D341Med (cell line): ENCODE measurements at places on chromosomes 2 and 18.

DNA sequence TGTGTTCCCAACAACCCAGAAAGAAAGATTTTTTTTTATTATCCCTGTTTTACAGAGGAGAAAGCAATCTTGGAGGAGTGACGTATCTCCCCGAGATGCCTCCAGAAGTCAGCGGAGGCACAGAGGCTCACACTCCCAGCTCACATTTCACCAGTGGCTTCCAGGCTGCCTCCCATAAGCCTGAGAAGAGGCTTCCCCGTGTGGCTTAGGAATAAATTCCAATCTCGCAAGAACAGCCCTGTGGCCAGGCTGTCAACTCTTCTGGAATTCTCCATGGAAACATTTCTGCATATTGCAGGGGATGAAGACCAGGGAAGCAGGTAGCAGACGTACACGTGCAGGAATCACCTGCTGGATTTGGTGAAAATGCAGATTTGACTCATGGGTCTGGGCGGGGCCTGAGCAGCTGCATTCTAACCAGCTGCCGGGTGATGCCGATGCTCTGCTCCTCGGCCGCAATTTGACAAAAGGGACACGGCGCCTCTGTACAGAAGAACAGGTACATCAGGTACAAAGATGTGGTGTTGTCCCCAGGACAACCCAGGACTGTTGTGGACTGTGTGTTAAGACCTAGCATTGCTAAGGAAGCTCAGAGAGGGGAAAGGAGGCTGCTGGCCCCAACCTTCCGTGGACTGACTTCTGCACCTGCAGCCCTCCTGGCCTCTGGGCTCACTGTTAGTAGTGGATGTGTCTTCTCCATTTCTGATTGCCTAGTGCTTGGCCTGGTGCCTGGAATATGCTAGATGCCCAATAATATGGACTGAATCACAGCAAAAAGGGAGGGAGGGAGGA lies 114.2 kb upstream of the ID2 start:
- DNase-seq = no peak

- no peak for DNase-seq
These were observed 1.6 kb upstream of the CFLAR start for GRCh38 chr2:201114350-201114749.

DNA sequence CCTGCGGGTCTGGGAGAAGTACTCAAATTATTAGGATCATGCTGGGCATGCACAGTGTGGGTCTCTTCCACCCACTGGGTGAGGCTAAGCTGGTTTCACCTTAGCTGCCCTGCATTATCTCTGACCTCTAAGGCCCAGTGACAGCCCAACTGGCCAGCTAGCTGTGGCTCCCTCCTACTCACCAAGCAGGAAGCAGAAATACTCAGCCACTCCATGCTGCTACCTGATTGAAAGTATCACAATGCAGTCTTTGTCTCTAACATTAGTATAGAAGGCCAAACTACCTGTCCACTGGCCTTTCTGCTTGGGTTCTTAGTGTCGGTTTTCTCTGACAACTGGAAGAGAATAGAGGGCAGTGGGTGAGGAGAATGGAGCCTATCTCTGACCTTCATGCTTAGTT lies 47.3 kb upstream of the RAB27B start:
- DNase-seq = no peak

GRCh38 chr2:149037851-149038250 lies 648 bp upstream of the LYPD6B start:
- no peak for DNase-seq

DNA sequence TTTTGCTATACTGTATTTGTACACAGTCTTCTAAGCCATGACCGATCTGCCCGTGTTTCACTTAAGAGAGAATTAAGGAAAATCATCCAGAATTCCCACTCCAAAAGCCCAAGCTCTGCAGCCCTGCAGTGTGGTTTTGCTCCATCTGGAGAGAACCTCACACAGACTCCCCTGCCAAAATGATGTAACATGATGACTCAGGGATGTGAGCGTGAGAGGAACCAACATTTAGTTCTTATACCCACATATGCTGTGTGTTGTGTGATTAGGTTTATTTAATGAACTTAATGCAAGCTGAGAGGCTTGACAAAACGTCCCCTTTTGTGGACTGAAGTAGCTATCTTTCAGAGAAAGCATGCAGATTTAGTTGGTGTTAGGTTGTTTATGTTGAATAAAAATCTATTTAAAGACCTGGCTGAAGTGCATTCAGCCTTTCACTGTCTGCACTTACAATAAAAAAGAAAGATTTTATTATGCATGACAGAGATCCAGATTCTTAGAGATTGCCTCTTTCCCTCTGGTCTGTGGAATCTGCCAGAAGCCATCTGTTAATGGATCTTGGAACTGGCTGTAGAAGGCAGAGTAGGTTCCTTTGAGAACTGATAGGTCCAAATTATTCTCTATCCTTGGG lies 6.3 kb downstream of the RAB12 start:
- peak; percentile 58 for DNase-seq

- peak; percentile 87 for DNase-seq
These were observed at the start of gene DSG2 for GRCh38 chr18:31497836-31498573. Gene DSG2 (plus strand): TSS chr18:31498177. CDS start chr18:31498252, 75 bp downstream.

- no peak for DNase-seq
These were observed 21.3 kb downstream of the CDK15 start for GRCh38 chr2:201827621-201828020.

DNA sequence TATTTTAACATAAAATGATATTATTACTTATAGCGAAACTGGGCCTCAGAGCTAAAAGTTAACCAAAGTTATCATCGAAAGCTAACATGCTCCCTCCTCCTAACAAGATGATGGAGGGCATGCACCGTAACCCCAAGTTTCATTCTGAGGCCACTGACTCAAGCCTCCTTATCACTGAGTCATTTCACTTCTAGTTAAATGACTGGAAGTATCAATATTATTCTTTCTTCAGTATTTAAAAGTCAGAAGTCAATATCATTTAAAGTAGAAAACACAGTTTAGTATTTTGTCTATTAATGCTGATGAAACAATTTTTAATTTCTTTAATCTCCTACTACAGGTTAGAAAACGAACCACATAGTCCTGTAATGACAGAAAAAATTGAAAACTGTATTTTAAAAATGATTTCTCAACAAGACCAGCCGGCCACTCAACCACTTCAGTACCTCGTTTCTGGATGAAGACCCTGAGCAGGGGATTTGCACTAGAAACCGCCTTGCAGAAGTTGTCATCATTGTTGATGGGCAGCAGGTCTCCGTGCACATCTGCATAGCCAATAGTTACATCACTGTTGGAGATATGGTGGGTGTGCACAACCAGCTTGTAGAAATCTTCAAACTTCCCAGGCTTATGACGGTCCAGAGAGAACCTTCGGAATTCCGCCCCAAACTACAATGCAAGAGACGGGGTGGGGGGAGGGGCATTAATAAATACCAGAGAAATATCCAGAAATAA lies 44.9 kb downstream of the PARD6G start:
- DNase-seq = no peak

- DNase-seq = no peak
These were observed 442 bp upstream of the OTOF start for GRCh38 chr2:26478366-26478765.

GRCh38 chr2:172213116-172213860 lies 110.6 kb upstream of the DLX2 start:
- no peak for DNase-seq

DNA sequence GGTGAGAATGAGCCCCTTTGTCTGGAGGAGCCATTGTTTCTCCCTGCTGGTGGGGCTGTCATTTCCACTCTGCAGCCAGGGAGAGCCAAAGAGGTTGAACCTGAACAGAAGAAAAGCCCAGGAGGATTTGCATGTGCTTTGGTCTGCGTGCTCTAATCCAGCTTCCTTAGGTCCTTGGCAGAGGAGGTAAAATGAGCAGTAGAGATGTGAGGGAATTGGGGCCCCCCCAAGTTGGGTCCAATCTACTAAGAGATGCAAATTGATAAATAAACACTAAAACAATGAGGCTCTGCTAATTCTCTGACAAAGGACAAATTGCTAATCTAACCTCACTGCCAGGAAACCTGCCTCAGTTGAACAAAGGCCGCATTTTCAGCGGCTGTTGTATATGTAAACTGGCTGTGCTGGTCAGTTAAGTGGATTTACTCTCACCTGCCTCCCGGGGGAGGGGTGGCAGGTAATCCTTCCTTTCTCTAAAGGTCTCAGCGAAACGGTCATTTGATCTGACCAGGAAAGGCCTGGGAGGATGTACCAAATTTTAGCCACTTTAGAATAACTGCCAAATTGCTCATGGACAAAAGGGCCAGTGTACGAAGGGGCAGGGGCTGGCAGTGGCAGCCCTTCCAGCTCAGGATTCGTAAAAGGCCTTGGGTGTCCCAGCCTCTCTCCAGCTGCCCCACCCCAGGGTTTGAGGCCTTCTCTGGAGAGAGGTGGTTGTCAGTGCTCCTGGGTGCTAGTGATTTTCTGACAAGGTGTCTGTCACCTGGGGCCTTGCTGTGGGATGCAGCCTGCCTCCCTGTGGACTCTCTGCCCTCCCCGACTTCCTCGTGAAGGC lies 193.6 kb downstream of the MIB1 start:
- DNase-seq = no peak

DNA sequence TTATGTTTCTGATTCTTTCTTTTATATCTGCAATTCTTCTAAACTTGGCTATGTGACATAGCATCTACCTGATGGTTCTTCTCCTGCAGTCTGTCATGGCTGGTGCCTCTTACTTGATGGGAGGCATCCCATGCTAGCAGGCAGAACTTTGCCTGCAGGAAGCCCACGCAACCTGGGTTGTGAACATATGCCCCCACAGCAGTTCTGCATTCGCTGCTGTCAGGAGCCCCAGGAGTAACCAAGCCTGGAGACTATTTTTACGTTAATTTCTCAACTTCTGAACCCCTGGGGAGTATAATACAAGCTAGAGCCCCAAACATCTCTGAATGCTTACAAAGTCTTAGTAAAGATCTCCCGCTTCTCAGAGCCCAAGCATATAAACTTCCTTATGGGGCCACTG lies 12.1 kb downstream of the FAM168B start:
- no peak for DNase-seq

DNA sequence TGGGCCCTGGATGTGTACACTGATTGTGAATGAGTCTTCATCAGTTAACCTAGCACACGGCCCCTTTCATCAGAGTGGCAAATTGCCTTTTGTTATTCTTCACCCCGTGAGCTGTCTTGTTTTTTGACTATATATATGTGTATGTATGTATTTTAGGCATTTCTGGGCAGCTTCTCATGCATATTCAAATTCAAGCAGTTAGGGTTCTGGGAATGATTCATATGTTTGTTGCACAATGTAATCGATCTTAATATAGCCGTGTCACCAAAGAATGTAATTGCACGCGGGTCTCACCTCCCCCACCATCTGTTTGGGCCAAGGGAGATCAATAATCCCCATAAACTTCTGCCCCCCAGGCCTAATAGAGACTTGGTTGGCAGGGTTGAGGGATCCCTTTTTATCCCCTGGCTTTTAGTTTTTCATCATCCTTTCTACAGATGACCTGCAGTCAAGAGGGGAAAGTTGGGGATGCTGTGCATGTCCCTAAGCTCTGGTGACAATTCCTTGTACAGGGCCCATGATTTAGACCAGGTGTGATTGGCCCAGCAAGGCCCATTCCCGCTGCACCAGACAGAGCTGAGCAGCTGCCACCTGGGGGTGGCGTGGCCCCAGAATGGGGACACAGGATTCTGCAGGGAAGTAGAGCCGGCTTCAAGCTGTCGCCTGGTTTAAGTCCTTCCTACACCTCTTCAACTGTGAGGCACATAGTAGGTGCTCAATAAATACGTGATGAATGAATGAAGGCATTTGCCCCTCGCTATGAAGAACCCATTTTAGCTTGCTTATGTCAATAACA lies 19.2 kb downstream of the KCNF1 start:
- no peak for DNase-seq

GRCh38 chr2:16325016-16325975 lies 340.3 kb downstream of the CYRIA start:
- DNase-seq = no peak

DNA sequence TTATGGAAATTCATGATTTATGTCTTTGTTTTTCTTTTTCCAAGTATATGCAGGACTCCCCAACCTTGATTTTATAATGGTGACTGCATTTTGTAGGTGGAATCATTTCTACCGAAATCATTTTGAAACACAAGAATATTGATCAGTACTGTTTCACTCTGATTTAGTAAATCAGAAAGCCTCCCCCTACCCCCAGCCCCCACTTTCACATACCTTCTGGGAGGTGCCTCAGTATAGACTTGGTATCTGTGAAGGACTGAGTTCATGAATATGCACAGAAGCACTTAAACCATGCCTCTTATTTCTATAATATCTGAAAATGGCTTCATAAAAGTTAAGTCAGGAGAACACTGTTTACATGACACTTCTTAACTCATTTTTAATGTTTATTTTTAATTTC lies 147.7 kb downstream of the AGPS start:
- no peak for DNase-seq

DNA sequence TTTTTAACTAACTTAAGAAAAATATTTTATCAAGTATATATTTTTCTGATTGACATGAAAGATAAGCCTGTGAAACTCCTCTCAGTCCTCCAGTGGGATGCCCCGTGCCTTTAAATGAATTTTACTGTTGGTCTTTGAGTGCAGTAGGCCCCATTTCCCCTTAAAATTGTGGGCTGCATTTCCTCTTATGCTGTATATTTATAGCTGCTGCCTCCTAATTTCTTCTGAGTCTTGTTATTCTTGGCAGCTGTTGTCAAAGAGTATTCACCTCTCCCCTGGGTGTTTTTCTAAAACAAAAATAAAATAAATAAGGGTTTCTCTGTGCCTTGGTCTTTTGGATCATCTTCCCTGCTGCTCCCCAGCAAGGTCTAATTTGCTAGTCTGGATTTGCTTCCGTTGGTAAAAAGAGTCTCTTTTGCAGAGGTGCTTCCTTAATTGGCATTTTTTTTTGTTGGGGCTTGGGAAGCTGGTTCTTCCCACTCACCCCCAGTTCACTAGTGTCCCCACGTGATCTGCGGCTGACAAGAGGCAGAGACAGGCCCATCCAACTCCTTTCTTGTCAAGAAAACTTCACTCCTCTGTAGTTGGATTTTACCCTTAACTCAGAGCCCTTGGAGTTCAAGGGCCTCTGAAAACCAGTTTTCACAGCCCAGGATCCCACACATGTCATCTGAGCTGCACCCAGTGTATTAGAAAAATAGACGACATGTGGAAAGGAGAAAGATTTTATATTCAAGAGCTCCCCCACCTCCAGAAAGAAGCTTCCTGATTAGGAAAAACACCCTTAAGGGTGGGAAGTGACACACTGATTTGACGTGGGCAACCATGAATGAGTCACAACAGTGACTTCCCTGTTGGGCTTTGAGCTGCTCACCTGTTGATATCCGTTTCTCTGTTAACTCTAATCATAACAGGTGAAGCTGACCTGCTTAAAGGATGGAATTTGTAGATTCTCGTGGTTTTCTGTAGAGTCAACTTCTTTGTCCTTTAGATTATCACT lies 431.5 kb downstream of the DCDC2C start:
- DNase-seq = no peak

DNA sequence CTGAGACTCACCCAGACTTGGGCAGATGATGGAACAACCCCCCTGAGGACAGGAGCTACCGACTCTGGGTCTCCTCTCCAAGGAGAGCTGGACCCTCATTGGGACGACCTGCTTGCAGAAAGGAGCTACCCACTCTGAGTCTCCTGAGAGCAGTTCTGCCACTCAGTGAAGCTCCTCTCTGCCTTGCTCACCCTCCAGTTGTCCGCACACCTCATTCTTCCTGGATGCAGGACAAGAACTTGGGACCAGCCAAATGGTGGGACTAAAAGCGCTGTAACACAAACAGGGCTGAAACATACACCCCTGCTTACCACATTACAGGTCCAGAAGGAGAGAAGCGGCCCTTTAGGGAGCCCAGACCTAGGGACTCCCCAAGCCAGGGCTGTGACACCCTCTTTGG lies 124.9 kb upstream of the CCDC150 start:
- no peak for DNase-seq

GRCh38 chr2:151922845-151923666 lies 94.8 kb upstream of the ARL5A start:
- no peak for DNase-seq
